ENCODE measurements at places on chromosomes 6 and 20. TPM values are rescaled to one million over a fixed set of nuclear protein-coding genes. Genes with fewer than 3 reads are reported as not detected.

The KIAA1755 gene
- 3.9 TPM for total RNA-seq

The RBM24 gene
- total RNA-seq = 8.9 TPM

The ATP9A gene
- 64.5 TPM for total RNA-seq

The GLP1R gene
- total RNA-seq = 0.36 TPM

The DCDC2 gene
- total RNA-seq = 15.2 TPM

The VSX1 gene
- not detected for total RNA-seq

The SAPCD1 gene
- 2.8 TPM for total RNA-seq

The VIP gene
- 0.39 TPM for total RNA-seq

The PLEKHG1 gene
- 78.9 TPM for total RNA-seq

The LY6G5C gene
- 3.0 TPM for total RNA-seq

The PAK5 gene
- total RNA-seq = 0.13 TPM

The TFB1M gene
- 36.7 TPM for total RNA-seq

The HUS1B gene
- 1.9 TPM for total RNA-seq

The EPHA7 gene
- total RNA-seq = 4.6 TPM

The ESR1 gene
- total RNA-seq = 9.6 TPM

The NHLRC1 gene
- total RNA-seq = 4.1 TPM

The UBE3D gene
- total RNA-seq = 6.5 TPM

The HDGFL1 gene
- not detected for total RNA-seq

The PPP1R3G gene
- total RNA-seq = 2.9 TPM

The MAFB gene
- total RNA-seq = 17.3 TPM

The FAM209B gene
- total RNA-seq = not detected

The ELOVL4 gene
- 1.4 TPM for total RNA-seq

The TRIM38 gene
- 20.2 TPM for total RNA-seq

The SIRPD gene
- total RNA-seq = not detected

The GTSF1L gene
- total RNA-seq = not detected

The TRDN gene
- 0.44 TPM for total RNA-seq

The C20orf202 gene
- total RNA-seq = 1.2 TPM

The TNFRSF6B gene
- total RNA-seq = 19.8 TPM

The FAM162B gene
- total RNA-seq = 5.6 TPM

The GPR6 gene
- total RNA-seq = not detected

The LRRC73 gene
- 0.57 TPM for total RNA-seq

The CRIP3 gene
- 1.5 TPM for total RNA-seq

The WFDC10B gene
- 1.9 TPM for total RNA-seq

The MYLK4 gene
- total RNA-seq = 1.3 TPM

The ACSS1 gene
- total RNA-seq = 33.7 TPM

The BAG2 gene
- 17.0 TPM for total RNA-seq

The UBE2J1 gene
- total RNA-seq = 38.8 TPM

The GPR63 gene
- 1.4 TPM for total RNA-seq

All from ureter (tissue), 1 donor.